ENCODE measurements at places on chromosomes 6 and 20. TPM values are rescaled to one million over a fixed set of nuclear protein-coding genes. Genes with fewer than 3 reads are reported as not detected.

The SNTA1 gene
- total RNA-seq: 10.6 TPM

The BCAS1 gene
- total RNA-seq: not detected

The ACSS1 gene
- not detected for total RNA-seq

The BPIFA1 gene
- total RNA-seq: not detected

The PTCHD4 gene
- total RNA-seq: 7.8 TPM

The TFAP2D gene
- not detected for total RNA-seq

The ALDH5A1 gene
- 3.5 TPM for total RNA-seq

The MMP24 gene
- total RNA-seq: 1.4 TPM

The RAET1L gene
- not detected for total RNA-seq

The SMPDL3A gene
- 2.0 TPM for total RNA-seq

The TBPL1 gene
- 125 TPM for total RNA-seq

The PNPLA1 gene
- not detected for total RNA-seq

The ELOVL4 gene
- total RNA-seq: 17.2 TPM

The RBM24 gene
- total RNA-seq: 27.6 TPM

The ADIG gene
- not detected for total RNA-seq

The PDYN gene
- 0.12 TPM for total RNA-seq

The LY6G6D gene
- total RNA-seq: 0.90 TPM
